Stimulated activated CD8-positive, alpha-beta memory T cell treated with anti-CD3 and anti-CD28 coated beads, Interleukin-4, amount 100 ng/mL, for 4 hours (primary cell): ENCODE measurements at places on chromosomes 13 and 19.

GRCh38 chr13:111282997-111283396 is 37.4 kb upstream of the TEX29 start:
- no peak for DNase-seq

DNA sequence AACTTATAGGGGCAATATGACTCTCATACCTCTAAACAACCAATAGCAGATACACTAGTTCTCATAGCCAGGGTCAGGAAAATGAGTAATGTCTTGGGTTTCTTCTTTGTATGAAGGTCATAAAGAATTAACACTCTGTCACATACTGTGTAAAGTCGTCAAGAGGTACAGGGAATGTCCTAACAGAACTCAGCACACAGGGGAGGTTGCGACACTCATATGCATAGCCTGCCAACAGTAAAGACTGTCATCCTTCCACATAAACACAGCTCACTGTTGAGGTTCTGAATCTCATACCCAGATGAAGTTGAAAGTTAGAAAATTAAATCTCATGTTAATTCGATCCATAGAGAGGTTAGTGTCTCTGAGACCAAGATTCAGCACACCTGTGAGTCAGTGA is 34.2 kb upstream of the ZNF254 start:
- DNase-seq: no peak

DNA sequence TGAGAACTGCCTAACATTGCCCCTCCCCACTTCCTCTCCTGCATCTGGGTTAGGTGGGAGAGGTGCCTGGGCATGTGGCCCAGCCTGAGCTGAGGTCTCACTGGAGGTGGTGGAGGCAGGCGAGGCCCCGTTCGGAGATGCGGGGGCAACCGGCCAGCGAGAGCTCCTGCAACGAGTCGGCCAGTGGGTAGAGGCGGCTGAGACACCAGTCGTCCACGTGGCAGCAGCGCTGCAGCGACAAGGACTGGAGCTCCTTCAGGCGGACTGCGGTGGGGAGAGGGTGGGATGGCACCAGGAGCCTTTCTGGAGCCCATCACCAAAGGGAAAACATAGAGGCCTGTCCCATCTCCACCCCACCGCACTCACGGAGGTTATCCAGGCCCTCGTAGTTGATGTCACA is 6.0 kb upstream of the B3GNT8 start:
- no peak for DNase-seq

DNA sequence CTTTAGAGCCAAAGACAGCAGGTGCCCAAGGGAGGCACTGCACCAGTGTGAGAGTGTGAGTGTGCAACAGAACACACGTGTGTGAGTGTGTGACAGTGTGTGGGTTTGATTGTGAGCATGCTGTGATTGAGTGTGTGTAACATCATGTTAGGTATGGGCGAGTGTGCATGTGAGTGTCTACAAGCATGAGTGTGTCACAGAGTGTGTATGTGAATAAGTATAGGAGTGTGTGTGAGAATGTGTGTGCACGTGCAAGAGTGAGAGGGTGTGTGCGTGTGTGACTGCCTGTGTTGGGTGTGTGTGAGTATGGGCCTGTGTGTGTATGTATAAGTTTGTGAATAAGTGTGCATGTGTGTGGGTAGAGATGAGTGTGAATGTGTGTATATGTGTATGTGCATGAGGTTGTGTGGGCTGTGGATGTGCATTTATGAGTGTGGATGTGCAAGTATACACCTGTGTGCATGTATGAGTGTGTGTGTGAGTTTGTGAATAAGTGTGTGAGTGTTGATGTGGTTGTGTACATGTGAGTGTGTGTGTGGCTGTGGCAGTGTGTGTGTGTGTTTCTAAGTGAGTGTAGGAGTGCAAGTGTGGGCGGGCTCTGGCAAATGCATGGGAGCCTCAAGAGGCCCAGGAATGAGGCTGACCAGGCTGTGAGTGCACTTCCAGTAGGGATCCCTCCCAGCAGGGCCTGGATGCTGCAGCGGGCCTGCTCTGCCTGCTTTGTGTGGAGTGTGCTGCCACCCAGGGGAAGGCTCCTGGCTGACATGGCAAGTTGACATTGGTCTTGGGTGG is 198.4 kb downstream of the COL4A1 start:
- no peak for DNase-seq

GRCh38 chr13:71879129-71879535 is 12.1 kb upstream of the DACH1 start:
- DNase-seq: no peak

DNA sequence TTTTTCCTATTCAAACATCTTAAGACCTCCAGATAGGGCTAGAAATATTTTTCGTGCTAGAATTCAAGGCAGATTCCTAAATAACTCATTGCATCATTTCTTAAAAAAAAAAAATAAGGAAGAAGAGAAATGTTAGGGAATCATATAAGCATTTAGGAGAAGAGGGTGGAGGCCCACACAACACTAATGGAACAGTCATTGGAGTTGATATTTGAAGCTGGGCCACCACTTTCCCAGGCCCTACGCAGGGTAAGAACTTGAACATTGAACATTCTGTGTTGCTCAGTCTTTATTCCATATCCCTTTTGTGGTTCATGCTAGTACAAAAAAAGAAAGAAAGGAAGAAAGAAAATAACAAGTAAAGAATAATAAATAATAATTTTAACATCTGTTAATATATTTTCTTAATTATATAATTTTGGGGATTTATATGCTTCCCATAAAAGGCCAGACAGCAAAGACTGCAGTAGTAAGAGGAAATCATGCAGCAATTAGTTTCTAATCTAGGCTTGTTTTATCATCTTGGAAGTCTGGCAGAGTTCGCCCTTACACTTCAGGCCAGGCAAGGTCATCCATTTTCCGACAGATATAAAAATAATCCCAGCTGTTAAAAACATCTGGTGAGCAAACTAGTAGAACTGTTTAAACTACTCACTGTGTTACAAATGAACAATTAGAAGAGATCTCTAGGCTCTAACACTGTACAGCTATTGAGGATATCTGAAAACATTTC is 127.7 kb downstream of the FRY start:
- no peak for DNase-seq

- no peak for DNase-seq
These were observed 16.2 kb downstream of the ARGLU1 start for GRCh38 chr13:106551751-106552150.
